ENCODE measurements at places on chromosomes 2 and 18.

DNA sequence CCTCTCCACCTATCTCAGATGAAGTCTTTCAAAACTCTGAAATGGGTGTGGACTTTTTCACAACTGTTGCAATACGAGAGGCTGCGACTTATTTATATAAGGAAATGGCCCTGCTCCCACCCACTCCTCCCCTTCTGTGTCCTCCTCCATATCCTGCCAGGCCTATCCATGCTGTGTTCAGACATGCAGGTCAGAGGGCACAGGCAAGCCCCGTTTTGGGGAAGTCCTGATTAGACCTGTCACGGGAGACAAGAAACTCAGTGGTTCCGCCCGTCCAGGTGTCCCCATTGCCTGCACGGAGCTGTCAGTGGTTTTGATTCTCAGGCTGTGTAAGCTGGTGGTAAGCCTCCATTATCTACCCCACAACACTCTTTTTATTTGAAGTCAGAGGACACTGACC is 99.6 kb upstream of the MGAT5 start:
- no peak for DNase-seq

DNA sequence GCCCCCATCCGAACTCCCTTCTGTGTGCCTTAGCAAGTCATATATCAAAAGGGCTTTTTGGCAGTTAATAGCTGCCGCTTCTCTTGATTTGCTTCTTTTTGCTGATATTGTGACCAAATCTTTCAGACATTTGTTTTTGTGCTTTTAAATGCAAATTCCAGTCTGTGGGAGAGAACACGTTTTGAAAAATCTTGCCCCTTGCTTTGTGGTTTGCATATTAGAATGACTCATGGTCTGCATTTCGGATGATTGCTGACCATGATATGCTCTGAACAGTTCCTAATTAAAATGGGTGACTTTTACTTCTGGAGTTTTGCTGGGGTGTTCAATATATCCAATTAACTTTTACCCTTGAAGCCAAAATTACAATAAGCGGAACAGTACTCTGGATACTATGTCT is 58.2 kb upstream of the ST6GAL2 start:
- no peak for DNase-seq

GRCh38 chr2:197121756-197122385 is 188.7 kb downstream of the ANKRD44 start:
- DNase-seq: no peak

DNA sequence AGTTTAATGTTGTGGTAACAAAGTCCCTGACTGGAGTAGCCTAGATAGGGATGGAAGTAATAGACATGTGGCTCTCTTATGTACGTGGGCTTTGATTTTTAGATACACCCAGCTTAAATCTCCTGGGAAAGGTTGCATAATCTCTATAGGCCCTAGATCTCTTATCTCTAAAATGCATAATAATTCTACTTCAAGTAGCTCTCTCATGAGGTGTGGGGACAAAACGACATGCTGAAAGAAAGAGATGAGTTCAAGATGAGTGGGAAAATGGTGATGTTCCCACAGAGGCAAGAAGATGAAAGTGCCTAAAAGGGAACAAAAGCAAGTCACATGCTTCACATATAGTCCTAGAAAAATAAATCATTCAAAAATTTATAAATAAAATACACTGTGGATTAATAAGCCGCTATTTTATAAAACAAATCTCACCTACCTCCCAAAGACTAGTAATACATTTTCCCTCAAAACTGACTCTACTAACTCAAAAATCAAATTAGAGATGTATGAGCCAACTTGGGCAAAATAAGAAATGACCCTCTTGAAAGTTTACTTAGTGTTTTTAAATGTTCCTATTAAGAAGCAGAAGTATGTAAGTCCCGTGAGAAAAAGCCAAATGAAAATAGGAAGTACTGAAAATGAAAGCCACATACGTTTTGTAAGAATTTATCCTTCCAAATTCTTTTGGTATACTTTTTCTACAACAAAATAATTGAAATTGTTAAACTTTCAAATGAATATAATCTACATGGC is 148.2 kb upstream of the ITGA4 start:
- DNase-seq: peak; percentile 29

DNA sequence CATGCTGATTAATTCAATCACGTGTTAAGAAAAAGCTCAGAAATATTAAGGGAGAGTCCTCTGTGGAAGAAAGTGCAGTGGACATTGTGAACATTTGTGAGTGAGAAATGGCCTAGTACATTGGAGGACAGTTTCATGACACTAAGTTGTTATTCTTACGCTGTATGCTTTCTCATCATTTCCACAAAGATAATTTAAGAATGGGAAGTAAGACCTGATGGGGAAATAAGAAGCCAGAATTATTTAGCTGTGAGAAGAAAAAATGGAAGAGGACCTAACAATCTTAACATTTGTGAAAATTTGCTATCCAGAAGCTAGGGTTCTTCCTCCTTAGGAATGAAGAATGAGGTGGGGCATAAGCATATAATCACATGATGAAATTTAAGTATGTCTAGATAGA is 15.2 kb upstream of the RAPH1 start:
- no peak for DNase-seq

- DNase-seq: no peak
Observed at GRCh38 chr18:48402953-48403352, 6.2 kb downstream of the ZBTB7C start.

DNA sequence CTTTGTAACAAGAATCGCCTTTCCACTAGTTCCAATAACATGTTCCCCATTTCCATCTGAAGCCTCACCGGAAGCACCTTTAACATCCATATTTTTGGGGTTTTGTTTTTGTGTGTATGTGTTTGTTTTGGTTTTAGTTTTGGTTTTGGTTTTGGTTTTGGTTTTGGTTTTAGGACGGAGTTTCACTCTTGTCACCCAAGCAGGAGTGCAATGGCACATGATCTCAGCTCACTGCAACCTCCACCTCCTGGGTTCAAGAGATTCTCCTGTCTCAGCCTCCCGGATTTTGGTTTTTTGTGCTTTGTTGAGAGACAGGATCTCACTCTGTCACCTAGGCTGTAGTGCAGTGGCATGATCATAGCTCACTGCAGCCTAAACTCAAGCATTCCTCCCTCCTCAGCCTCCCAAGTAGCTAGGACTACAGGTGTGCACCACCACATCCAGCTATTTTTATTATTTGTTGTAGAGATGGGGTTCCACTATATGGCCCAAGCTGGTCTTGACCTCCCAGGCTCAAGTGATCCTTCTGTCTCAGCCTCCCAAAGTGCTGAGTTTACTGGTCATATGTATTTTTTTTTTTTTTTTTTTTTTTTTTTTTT is 36.3 kb downstream of the TGOLN2 start:
- peak; percentile 51 for DNase-seq

GRCh38 chr2:85998071-85998991 is 107.4 kb downstream of the POLR1A start:
- no peak for DNase-seq

DNA sequence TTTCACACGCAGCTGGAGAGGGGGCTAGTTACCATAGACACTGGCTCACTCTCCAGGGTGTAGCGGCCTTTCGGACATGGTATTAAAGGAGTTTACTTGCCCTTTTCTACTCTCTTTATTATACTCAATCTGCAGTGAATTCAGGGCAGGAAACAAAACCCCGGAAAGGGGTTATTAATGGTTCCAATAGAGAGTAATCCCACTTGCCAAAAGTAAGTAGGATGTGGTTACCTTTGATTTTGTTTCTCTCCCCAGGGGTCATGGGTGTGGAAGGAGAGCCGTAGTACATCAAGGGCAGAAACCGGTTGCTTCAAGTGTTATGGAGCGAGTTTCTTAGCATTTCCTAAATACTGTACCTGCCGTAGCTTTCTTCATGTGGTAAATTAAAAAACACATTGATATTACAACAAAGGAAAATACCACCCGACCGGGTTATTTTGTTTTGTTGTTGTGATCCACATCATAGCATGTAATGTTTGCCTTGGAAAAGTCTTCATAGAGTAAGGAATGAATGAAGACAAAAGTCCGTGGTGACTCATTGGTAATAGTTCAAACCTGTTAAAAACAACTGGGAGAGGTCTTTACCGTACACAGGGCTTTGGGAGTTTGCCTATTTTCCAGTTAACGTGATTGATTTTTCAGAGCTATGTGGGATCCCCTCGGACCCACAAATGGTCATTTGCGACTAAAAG is 71.5 kb downstream of the SLC4A3 start:
- no peak for DNase-seq

DNA sequence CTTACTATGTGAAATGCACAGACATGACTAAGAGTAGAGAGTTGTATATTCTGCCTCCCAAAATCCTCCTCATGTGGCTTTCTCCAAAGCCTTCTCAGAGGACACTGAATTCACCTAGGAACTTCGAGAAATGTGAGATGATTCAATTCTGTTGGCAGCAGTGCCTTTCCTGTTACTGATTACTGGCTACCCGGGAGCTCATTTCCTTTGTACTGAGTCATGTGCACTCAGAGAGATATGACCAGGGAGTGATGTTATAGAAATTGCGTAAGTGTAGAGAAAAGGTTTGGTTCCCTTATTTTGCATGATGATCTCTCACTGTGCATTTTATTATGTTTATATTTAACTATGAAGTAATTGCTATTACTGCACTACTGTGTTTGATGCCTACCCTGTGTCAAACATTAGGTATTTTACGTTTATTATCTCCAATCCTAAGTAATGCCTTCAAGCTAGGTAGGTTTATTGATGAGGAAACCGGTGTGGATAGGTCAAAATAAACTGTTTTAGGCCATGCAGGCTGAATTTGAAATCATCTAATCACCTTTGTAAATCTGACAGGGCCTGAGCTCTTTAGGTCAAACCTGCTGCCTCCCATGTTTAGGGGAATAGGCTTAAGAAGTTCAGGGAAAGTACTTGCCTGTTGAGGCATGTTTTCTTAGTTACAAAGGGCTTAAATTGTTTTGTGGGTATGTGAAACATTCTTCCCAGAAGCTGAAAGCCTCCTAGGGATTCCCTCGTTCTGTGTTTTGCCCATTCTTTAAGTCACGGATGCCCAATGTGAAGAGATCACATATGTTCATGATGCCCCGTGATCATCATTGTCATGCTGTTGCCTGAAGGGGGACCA is 86.8 kb downstream of the FMNL2 start:
- peak; percentile 15 for DNase-seq

DNA sequence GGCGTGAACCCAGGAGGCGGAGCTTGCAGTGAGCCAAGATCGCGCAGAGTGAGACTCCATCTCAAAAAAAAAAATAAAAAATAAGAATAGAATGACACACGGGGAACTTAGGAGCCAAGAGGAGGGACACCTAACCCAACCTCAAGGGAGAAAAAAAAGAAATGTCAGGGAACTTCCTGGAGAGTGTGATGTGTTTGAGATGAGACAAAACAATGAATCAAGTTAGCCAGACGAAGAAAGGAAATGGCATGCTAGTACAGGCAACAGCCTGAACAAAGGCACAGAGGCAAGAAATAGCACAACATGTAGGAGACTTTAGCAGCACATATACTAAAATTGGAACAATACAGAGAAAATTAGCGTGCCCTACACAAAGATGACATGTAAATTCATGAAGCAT is 36.7 kb upstream of the PAPOLG start:
- DNase-seq: no peak

- peak; percentile 75 for DNase-seq
Observed at GRCh38 chr18:45686891-45687611, 36.9 kb upstream of the SLC14A1 start.

GRCh38 chr2:85596486-85597143 is 1.1 kb downstream of the RNF181 start:
- no peak for DNase-seq

DNA sequence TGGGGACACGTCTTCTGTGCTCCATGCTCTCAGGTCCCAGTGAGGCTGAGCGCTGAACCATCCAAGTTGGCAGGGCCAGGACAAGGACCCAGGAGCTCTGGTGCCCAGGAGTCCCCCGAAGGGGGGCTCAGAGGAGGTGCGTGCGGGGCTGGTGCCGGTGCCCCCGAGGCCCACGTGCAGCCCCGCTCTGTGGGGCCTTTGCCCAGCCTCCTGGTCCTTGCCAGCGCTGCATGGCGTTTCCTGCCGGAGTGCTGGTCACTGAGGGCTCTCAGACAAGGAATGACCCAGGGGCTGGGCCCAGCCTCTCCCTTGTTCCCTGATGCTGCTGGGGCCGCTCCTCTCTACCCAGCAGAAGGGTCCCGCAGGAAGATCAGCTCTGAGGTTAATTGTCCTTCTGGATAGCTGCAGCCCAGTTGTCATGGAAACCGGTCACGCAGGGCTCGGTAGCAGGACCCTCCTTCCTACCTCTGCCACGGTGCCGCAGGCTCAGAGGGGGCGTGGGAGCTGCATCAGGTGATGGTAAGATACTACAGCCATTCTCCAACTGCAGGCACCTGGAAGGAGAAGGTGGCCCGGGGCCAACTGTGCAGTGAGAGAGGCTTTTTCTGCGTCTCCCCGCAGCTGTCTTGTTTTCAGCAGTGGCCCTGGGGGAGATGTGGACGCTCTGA is 64.5 kb downstream of the RRM2 start:
- no peak for DNase-seq

- DNase-seq: no peak
Observed at GRCh38 chr2:223643309-223643708, 41.1 kb upstream of the SCG2 start.

DNA sequence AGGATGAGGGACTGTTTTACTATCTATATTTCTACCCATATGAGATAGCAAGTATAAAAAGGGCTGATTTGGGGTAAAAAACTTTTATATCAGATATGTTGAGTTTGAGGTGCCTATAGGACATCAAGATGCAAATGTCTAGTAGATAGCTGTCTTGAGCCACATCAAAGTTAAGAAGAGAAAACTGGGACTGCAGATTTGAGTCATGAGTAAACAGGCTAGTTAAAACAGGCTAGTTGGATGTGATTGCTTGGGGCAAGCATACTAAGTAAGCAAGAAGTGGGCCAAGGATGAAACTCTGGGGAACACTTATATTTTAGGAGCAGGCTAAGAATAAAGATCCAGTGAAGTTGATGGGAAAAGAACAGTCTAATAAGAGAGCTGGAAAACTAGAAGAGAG is 2.8 kb upstream of the SCRN3 start:
- DNase-seq: no peak

DNA sequence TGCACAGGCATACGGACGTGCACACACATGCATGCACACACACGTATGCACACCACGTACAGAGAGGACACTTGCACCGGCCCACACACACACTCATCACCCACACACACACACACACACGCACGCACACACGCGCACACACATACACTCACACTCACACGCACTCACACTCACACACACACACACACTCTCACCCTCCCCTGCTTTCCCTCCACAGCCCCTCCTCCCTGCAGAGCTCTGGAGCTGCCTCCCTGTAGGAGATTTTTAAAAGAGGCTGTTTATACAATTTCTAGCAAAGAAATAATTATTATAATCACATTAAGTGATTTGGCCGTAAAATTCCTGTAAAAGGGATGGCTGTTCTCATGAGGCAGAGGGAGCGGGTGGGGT is 36.5 kb upstream of the SNED1 start:
- no peak for DNase-seq

GRCh38 chr2:219784178-219784577 is 156.7 kb downstream of the SLC4A3 start:
- no peak for DNase-seq

- DNase-seq: peak; percentile 56
Observed at GRCh38 chr2:144513388-144514101, 6.4 kb downstream of the ZEB2 start.
